Activated CD4-positive, alpha-beta T cell treated with anti-CD3 and anti-CD28 coated beads, Interleukin-2, amount 50 U/mL, for 24 hours (primary cell): ENCODE measurements at places on chromosomes 11 and 22.

GRCh38 chr11:116078101-116078591 lies 573.9 kb upstream of the CADM1 start:
- no peak for DNase-seq

GRCh38 chr11:31810779-31811647 lies at the start of gene PAX6:
Gene PAX6, minus strand, starts transcription at chr11:31811322. Its CDS starts 4,911 bp downstream, at chr11:31806411.
- no peak for DNase-seq

DNA sequence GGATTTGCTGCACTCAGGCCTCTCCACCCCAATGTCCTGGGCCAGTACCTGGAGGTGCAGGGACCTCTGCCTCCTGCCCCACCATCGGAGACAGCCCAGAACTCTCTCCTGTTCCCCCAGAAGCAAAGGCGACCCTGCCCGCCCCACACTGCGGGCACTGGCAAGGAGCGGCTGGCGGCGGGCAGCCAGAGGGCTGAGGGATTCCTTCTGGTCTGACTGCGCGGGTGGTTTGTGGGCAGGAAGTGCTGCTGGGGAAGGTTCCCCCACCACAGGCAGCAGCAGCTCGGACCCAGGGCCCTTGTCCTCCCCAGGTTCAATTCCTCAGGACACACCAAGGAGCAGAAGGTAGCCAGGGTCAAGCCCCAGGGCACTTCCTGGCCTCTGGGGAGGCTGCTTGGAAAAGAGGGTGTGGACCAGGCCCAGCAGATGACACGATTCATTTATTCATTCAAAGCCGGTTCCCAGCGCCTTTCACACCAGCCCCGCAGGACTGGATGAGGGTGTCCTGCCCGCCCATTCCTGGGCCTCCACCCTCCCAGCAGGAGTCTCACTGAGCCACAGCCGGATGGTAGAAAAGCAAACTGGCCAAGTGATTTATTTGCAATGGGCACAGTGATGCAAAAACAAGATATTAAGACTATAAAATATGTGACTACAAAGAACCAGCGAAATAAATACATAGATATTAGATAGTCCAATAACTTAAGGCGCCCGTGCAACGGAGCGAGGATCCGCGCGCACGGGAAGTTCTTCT lies 1.2 kb downstream of the PHLDA2 start:
- DNase-seq: no peak

DNA sequence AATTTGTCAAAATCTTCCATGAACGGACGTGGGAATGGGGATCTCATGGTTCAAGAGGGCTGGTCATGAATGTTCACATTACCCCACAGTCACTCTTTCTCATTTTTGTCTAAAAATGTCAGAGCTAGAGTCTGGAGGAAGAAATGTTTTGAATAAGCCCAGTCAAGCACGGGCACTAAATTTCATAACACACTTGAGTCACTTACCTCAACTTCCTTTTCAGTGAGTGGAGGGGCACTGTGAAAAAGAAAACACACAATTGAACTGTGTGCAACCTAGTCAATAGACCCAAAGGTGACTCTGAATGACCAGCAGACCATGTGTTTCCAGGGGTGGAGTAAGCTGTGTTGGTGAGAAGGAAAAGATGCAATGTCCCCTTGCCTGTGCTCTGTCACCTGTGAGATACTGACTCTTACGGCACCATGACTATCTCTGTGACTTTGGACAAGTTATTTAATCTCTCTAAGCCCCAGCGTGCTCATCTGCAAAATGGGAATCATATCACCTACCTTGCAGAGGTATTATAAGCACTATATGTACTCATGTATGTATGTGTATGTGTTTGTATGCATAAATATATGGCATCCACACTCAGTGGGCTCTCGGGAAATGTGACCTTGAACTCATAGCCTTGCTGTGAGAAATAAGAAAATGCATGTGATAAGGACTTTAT lies 38.2 kb upstream of the LYVE1 start:
- no peak for DNase-seq

- DNase-seq: no peak
Observed at GRCh38 chr11:134044514-134045284, 24.2 kb upstream of the JAM3 start.
